ENCODE measurements at places on chromosomes 3 and 15. TPM values are rescaled to one million over a fixed set of nuclear protein-coding genes. Genes with fewer than 3 reads are reported as not detected.
A peak's percentile ranks its signal among the peaks of the same experiment; 100 is the strongest.

DNA sequence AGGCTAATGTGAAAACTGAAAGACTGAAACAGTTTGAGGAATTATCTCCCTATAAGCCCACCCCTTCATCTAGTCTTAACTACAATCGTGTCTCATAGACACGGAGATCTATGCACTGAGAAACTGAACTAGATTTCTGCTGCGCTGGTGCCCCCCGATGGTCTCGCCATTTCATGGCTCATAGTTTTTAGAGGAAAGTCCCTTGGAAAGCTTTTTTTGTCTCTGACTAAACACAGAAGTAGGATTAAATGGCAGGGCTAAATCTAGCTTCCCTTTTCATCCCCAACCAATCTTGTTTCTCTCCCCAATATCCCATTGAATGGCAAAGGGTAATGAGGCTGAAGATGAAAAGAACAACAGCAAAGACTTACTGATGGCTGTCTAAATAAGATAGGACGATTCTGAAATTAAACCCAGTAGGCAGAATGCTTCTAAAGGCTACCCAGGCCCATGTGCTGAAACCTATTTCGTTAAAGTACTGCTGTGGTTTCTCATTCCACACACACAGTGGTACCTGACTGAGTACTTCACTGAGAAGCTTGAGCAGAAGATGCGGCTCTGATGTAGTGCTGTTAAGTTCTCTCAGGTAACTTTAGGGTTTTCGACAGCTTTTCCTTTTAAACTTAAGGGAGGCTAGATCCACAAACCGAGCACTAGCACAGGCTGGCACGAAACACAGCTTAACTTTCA, 142.7 kb downstream of the GADL1 start:
- H3K4me3 ChIP-seq, result no peak overlapping the region
- no peaks in the 10 kb centered on the region for H3K27me3 ChIP-seq
- H3K36me3 ChIP-seq, result no peaks in the 10 kb centered on the region
- H3K4me1 ChIP-seq, result no peaks in the 10 kb centered on the region

DNA sequence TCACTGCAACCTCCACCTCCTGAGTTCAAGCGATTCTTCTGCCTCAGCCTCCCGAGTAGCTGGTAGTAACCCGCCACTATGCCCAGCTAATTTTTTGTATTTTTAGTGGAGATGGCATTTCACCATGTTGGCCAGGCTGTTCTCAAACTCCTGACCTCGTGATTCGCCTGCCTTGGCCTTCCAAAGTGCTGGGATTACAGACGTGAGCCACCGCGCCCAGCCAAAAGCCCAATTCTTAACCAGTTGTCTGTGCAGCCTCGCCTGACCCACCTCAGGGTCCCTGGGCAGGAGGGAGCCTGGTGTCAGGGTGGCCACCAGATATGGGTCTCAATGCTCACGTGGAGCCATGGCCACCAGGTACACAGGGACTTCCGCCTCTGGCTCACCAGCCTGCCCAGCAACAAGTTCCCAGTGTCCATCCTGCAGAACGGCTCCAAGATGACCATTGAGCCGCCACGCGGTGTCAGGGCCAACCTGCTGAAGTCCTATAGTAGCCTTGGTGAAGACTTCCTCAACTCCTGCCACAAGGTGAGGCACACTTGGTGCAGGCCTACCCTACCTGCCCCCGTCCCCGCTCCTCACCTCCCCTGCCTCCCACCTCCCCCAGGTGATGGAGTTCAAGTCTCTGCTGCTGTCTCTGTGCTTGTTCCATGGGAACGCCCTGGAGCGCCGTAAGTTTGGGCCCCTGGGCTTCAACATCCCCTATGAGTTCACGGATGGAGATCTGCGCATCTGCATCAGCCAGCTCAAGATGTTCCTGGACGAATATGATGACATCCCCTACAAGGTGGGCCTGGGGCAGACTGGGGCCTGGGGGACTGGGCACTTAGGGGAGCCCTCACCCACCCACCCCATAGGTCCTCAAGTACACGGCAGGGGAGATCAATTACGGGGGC, 48.6 kb downstream of the SEMA3G start:
- H3K4me1 ChIP-seq, result no peaks in the 10 kb centered on the region
- peak; percentile 68 for DNase-seq
- H3K27ac ChIP-seq, result no peak overlapping the region
- peaks cover 44% of the 10 kb centered on the region for H3K36me3 ChIP-seq

TMIE gene
- total RNA-seq, result not detected

- H3K4me3 ChIP-seq, result no peak overlapping the region
- H3K36me3 ChIP-seq, result no peaks in the 10 kb centered on the region
- no peak overlapping the region for H3K27ac ChIP-seq
- no peak for DNase-seq
- peaks cover 35% of the 10 kb centered on the region for H3K27me3 ChIP-seq
Observed at GRCh38 chr15:29568840-29569532, 253.3 kb downstream of the TJP1 start.

- H3K4me1 ChIP-seq, result no peaks in the 10 kb centered on the region
- no peak overlapping the region for H3K27ac ChIP-seq
- no peak for DNase-seq
- H3K27me3 ChIP-seq, result peaks cover 7% of the 10 kb centered on the region
- no peak overlapping the region for H3K4me3 ChIP-seq
- no peaks in the 10 kb centered on the region for H3K36me3 ChIP-seq
Observed at GRCh38 chr3:16168211-16168610, 6.3 kb upstream of the GALNT15 start.

- DNase-seq, result no peak
- H3K36me3 ChIP-seq, result no peaks in the 10 kb centered on the region
- no peaks in the 10 kb centered on the region for H3K27me3 ChIP-seq
Observed at GRCh38 chr15:67335534-67336222, 81.1 kb downstream of the IQCH start.

GRCh38 chr3:57982561-57983243, 25.5 kb upstream of the FLNB start:
- H3K27ac ChIP-seq, result no peak overlapping the region
- no peaks in the 10 kb centered on the region for H3K27me3 ChIP-seq

DNA sequence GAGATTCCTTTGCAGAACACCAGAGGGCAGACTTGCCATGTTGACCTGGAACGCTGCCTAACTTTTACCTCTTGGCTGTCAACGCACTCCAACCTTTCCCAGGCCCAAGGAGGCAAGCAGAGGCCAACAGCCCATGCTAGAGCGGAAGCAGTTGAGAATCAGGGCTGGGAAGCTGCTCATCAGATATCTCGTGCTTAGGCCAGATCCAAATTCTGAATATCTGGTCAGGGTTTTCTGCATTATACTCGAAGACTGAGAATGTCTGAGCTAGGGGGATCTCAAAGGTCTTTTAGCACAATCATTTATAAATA, 2.5 kb downstream of the XIRP1 start:
- no peak overlapping the region for H3K4me3 ChIP-seq
- no peak overlapping the region for H3K27ac ChIP-seq
- peaks cover 7% of the 10 kb centered on the region for H3K4me1 ChIP-seq
- no peak for DNase-seq
- no peaks in the 10 kb centered on the region for H3K36me3 ChIP-seq

DNA sequence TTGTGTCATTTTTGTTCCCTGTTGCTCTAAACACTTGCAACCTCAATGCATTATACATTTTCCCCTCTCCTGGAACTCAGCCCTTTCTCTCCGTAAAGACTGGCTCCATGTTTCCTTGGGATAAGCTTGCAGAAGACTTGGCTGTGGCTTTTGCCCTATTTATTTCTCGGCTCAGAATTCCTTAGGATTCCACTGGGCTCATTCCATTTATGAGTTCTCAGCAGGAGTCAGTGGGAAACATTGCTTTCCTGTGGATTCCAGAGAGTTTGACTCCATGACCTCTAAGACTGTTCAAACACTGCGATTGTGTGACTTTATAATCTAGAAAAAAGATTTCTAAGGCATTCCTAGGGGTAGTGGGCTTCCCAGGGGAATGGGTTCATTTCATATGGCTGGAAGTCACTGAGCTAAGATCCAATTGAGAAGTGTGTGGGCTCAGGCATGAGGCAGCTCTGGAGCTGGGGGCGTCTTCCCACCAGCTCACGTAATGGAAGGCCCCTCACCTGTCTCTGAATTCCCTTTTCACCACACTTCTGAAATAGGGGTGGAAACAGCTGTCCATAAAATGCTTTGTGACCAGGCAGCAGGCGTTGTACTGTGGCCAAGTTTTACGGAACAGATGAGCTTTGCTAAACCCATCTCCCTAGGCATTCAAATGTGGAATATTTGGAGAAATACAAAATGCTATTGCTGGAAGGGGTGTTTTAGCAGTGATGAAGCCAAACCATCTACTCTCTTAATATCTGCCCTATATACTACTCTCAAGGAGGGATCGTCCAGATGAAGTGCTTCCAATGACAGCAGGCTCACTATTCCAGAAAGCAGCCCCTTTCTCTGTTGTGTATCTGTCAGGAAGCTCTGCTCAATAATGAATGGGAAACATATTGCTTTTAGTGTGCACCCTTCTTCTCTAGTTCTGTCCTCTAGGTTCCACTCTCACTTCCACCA, 91.8 kb upstream of the BCL6 start:
- no peak overlapping the region for H3K4me3 ChIP-seq
- H3K4me1 ChIP-seq, result no peaks in the 10 kb centered on the region
- H3K27me3 ChIP-seq, result no peaks in the 10 kb centered on the region

GRCh38 chr15:45550436-45550835, 27.9 kb upstream of the SLC30A4 start:
- no peaks in the 10 kb centered on the region for H3K27me3 ChIP-seq
- no peak overlapping the region for H3K27ac ChIP-seq

- no peak overlapping the region for H3K4me3 ChIP-seq
- DNase-seq, result no peak
- peaks cover 9% of the 10 kb centered on the region for H3K36me3 ChIP-seq
- peaks cover 26% of the 10 kb centered on the region for H3K4me1 ChIP-seq
- H3K27me3 ChIP-seq, result no peaks in the 10 kb centered on the region
- H3K27ac ChIP-seq, result no peak overlapping the region
Observed at GRCh38 chr3:37163262-37164015, 10.9 kb downstream of the LRRFIP2 start.

PLCB2 gene
- 175 TPM for total RNA-seq

DNAJC17 gene
- total RNA-seq, result 57.1 TPM

PTPN23 gene
- total RNA-seq, result 54.7 TPM

- H3K27ac ChIP-seq, result peak overlapping the region; percentile 95
- peak overlapping the region; percentile 56 for H3K4me3 ChIP-seq
- peaks cover 21% of the 10 kb centered on the region for H3K4me1 ChIP-seq
- H3K27me3 ChIP-seq, result no peaks in the 10 kb centered on the region
- peak; percentile 89 for DNase-seq
Observed at GRCh38 chr3:195907684-195907933, 742 bp downstream of the TNK2 start.

- DNase-seq, result no peak
- no peaks in the 10 kb centered on the region for H3K27me3 ChIP-seq
- H3K4me1 ChIP-seq, result no peaks in the 10 kb centered on the region
- no peak overlapping the region for H3K27ac ChIP-seq
- no peak overlapping the region for H3K4me3 ChIP-seq
- no peaks in the 10 kb centered on the region for H3K36me3 ChIP-seq
Observed at GRCh38 chr3:157231071-157231470, 71.1 kb upstream of the CCNL1 start.

DNA sequence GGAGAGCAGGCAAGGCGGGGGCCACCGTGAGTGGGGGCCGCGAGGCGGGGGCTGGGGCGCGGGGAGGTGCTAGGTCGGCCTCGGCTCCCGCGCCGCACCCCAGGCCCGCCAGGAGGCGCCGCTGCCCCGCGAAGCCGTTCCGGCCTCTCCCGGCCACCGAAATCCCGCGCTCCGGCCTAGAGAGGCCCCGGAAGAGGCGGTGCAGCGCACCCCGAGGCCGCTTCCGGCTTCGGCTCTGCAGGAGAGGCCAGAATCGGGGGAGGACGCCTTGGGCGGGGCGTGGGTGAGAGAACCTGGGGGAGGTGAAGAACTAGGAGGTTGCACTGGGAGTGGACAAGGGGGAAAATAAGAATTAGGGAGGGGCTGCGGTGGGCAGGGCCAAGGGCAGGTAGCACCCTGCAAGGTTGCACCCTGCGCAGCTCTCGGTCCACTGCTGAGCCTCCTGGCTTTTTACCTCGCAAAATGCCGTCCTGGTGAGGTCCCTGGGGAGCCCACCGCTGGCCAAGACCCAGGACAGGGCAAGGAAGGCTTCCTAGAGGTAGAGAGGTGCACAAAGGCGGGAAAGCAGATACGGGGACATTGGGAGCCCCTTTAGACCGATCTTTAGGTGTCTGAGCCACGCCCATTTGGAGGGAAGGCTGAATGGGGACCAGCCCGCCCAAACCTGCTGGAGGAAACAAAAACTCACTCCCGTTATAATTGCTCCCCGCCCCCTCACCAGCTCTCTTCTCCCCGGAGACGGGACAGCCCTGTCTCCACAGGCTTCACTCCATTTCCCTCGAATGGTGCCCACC, 8.4 kb upstream of the GNAI2 start:
- peak overlapping the region; percentile 74 for H3K4me3 ChIP-seq
- DNase-seq, result peak; percentile 99
- H3K4me1 ChIP-seq, result peaks cover 46% of the 10 kb centered on the region
- H3K27ac ChIP-seq, result peak overlapping the region; percentile 92

SMCO1 gene
- total RNA-seq, result not detected

GRCh38 chr3:55823829-55824228, 336.7 kb upstream of the WNT5A start:
- no peak overlapping the region for H3K27ac ChIP-seq
- no peak for DNase-seq
- H3K27me3 ChIP-seq, result no peaks in the 10 kb centered on the region
- H3K4me3 ChIP-seq, result no peak overlapping the region
- no peaks in the 10 kb centered on the region for H3K36me3 ChIP-seq

- no peak overlapping the region for H3K27ac ChIP-seq
- no peak for DNase-seq
- H3K36me3 ChIP-seq, result no peaks in the 10 kb centered on the region
- H3K4me3 ChIP-seq, result no peak overlapping the region
- no peaks in the 10 kb centered on the region for H3K27me3 ChIP-seq
- no peaks in the 10 kb centered on the region for H3K4me1 ChIP-seq
Observed at GRCh38 chr3:157297328-157297915, 137.5 kb upstream of the CCNL1 start.

- H3K36me3 ChIP-seq, result no peaks in the 10 kb centered on the region
- no peak for DNase-seq
- H3K27me3 ChIP-seq, result no peaks in the 10 kb centered on the region
- no peak overlapping the region for H3K4me3 ChIP-seq
- H3K27ac ChIP-seq, result no peak overlapping the region
Observed at GRCh38 chr3:195172039-195172684, 98.8 kb downstream of the XXYLT1 start.

PIK3CB gene
- total RNA-seq, result 43.8 TPM

CCDC39 gene
- total RNA-seq, result 0.13 TPM

DNA sequence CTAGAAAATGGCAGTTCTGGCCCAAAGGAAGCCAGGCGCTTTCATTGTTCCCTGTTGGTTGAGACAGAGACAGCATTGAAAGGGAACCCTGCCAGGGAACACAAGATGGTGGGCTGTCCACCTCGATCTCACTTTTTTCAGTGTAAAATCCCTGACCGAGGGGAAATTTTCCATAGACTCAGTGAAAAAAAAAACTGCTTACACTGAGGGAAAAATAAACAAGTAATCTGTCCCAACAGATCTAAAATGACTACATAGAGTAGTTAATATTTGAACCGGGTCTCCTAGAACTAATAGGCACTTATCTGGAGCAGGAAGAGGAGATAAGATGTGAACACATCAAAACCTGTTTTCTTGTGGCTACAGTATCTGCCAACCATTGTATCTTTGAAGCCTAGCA, 763.4 kb upstream of the GOLIM4 start:
- no peak overlapping the region for H3K27ac ChIP-seq
- H3K36me3 ChIP-seq, result no peaks in the 10 kb centered on the region
- no peaks in the 10 kb centered on the region for H3K27me3 ChIP-seq
- no peak overlapping the region for H3K4me3 ChIP-seq

GRCh38 chr3:16307832-16308531, 43.0 kb downstream of the OXNAD1 start:
- no peak overlapping the region for H3K27ac ChIP-seq
- no peaks in the 10 kb centered on the region for H3K27me3 ChIP-seq
- DNase-seq, result no peak
- H3K36me3 ChIP-seq, result no peaks in the 10 kb centered on the region

All from spleen (tissue), 13 donors.